Stimulated activated CD4-positive, alpha-beta T cell treated with anti-CD3 and anti-CD28 coated beads, Interleukin-12 subunit alpha, Interleukin-12 subunit beta, amount 100 ng/mL, for 48 hours (primary cell): ENCODE measurements at places on chromosomes 11 and 22.

- DNase-seq: no peak
These were observed 228.6 kb downstream of the BRD1 start for GRCh38 chr22:49599039-49599438.

- DNase-seq: no peak
These were observed 66.9 kb downstream of the NFAM1 start for GRCh38 chr22:42365111-42365865.

DNA sequence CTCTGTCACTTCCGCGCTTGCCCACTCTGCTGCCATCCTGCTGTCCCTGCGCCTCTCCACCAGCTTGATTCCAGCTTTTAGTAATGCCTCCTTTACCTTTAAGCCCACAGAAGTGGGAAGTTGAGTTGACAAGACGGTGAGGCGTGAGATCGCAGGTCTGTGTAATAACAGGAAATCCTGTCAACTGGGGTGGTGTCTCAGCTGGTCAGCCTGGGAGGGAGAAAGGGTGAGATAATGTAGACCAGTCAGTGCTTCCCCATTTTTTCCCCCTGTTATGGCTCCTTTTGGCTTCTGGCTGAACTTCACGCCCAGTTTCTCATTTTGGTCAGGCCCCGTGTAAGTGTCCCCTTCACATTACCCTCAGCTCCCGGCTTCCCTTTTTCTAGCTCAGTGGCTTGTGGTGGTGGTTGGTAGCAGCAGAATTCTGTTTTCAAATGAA lies 98.9 kb downstream of the TRAF6 start:
- no peak for DNase-seq

GRCh38 chr11:19196432-19196831 lies 5.4 kb downstream of the CSRP3 start:
- DNase-seq: no peak

- DNase-seq: peak; percentile 96
These were observed at the start of gene NCAPH2 for GRCh38 chr22:50507991-50508884. Gene NCAPH2 (plus strand): TSS chr22:50508224. CDS start chr22:50508338, 114 bp downstream.

- no peak for DNase-seq
These were observed 108.4 kb downstream of the ARL14EP start for GRCh38 chr11:30431127-30431814.

GRCh38 chr22:44046485-44047141 lies 22.5 kb downstream of the PARVB start:
- DNase-seq: no peak

- no peak for DNase-seq
These were observed 1.4 kb downstream of the ZFP91 start for GRCh38 chr11:58580311-58580710.
